ENCODE measurements at places on chromosomes 1 and 21.

DNA sequence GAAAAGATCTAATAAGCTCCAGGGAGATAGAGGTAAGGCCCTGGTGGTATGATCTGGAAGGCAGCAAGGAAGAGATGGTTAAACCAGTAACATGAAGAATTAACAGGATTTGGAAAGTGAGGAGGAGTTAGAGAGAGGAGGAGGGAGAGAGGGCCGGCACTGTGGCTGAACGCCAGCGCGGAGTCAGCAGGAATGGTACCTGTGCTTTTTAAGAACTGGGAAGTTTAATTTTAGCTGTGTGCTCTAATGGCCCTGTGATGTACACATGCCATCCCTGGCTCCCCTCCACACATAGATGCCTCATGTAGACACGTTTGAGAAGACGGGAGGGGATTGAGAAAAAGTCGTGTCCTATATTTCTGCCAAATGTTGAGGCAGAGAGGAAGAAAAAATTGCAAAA, 13.8 kb upstream of the AVPR1B start:
- DNase-seq: no peak

DNA sequence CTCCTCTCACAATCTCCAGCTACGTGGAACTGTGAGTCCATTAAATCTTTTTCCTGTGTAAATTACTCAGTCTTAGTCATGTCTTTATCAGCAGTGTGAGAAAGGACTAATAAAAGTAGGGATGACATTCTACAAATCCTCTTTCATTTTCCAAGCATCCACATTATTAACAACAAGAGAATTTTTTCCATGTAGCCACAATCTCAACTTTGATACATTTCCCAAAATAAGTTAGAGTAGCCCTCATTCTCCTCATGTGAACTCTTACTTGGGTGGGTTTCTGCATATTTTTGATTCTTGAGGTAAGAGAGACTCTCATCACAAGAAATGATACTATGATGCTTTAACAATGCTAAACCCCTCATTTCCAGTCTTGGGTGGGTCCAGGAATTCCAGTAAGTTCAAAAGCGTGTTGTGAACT, 52.8 kb downstream of the TNFSF18 start:
- no peak for DNase-seq

- no peak for DNase-seq
Measured at GRCh38 chr1:29730623-29731022, 494.3 kb downstream of the PTPRU start.

- no peak for DNase-seq
Measured at GRCh38 chr1:77375990-77376389, 94.2 kb downstream of the AK5 start.

DNA sequence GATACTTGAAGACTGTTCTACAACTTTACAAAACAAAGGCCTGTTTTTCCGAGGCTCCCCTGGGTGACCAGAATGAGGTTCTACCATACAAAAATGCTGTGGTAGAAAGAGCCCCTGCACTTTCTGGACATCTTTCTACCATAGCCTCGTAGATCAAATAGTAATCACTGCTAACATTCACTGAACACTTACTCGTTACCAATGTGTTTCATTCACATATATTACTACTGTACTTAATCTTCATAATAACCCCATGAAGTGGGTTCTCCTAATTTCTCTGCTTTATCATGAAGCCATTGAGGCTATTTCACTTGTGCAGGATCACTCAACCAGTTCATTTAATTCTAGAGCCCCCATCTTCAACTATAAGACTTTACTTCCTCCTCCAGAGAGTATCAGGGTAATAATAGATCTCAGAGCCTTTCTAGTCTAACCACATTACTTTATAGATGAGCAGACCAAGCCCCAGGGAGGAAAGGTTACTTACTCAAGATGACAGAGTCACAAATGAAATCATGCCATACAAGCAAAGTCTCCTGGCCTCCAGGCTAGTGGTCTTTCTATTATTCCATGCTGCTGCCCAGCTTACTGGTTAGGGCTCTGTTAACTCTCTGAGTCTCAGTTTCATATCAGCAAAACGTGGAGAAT, 46.7 kb upstream of the OSBPL9 start:
- no peak for DNase-seq
